Activated CD4-positive, alpha-beta T cell treated with anti-CD3 and anti-CD28 coated beads, Interleukin-2, amount 50 U/mL, for 1 hour (primary cell): ENCODE measurements at places on chromosomes 3 and 15.

DNA sequence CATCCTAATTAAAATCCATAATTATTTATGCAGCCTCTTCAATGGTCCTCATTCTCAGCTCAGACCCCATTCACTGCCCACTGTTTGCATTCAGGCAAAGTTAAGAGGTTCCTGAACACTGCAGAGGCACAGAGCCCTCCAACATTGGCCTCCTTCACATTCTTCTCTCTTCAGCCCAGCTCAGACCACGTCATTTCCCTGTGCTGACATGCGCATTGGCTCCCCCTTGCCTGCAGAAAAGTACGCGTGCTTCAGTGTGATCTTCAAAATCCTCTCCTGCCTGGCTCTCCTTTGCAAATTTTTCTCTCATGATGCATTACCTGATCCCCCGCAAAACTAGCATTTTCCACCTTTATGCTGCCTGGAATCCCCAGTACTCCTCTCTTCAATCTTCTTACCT lies 552.3 kb downstream of the NTRK3 start:
- no peak for DNase-seq

DNA sequence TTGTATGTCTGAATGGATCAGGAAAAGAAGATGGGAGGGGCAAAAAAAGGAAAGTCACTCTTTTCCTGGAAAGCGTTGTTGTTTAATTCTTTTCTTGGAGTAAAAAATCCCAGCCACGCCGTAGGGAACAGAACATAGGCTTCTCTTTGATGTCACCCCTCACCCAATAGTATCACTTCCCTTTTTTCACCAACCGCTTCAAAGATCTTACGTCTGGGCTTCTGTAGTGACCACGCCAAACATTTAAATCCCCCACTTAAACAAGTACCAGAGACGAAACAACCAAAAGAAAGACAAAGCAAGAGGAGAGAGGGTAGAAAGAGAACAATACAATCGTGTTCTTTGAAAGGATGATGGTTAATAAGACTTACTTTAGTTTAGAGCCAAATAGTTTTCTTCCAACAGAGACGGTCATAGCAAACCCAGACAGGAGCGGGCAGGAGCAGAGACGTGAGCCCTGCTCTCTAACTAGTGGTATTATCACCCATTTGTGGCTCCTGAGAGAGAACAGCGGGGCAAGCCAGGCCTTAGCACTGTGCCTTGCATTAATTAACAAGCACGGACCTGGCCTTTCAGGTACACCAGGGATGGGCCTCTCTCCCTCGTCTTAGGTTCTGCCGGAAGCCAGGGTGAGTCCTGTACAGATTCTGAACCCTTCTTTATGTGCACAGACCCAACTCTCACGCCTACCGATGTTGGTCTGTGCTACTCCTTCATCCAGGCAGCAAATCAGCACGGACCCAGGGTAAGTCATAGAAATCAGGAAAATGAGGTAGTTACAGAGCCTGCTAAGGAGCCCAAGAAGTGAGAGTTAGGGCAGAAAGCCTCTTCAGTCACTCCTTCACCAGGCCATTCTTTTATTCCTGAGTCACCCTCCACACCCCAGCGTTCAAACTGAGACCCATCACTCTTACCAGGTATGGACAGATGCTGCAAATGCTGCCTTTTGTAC lies 28.2 kb upstream of the BCL6 start:
- DNase-seq, result no peak

- no peak for DNase-seq
Observed at GRCh38 chr15:22806664-22807063, 20.2 kb downstream of the NIPA1 start.

DNA sequence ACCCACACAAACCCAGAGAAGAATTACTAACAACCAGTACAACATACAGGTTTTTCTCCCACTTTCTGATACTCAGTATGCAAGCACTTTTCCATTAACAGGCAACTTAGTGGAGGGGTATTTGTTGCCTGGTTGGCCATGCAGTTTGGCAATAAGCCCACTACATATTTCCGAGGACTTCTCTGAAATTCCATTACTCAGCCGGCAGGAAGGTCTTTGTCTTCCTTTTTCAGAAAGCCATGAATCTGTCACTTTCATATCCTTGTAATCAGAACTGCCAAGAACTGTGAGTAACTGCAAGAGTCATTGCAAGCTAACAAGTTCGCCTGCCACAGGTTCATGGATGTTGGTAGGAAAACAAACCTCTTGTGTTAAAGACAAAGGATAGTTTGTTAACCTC lies 422.3 kb upstream of the ROBO1 start:
- no peak for DNase-seq

- no peak for DNase-seq
Observed at GRCh38 chr15:44441095-44441501, 13.7 kb downstream of the CTDSPL2 start.

DNA sequence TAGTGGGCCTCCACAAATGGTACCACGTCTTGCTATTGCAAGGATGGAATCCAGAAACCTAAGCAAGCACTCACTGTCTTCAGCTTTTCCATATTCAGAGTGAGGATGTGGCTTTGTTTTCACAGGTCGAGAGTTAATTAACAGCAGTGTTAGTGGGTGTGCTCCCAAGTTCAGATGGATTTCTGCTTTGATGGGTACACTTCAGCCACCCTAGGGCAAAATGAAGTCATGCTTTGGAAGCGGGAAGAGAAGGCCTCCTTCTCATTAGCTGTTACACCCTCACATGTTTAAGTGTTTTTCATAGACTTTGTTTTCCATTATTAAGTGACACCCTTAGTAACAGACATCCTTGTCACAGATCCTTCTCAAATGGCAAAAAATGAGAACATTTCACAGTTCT lies 36.3 kb upstream of the DYNC1LI1 start:
- no peak for DNase-seq

GRCh38 chr15:98668566-98669308 lies 20.4 kb downstream of the IGF1R start:
- peak; percentile 22 for DNase-seq

GRCh38 chr15:48300038-48300437 lies 31.2 kb upstream of the DUT start:
- no peak for DNase-seq

GRCh38 chr15:70132571-70132970 lies 34.9 kb upstream of the TLE3 start:
- DNase-seq, result no peak

DNA sequence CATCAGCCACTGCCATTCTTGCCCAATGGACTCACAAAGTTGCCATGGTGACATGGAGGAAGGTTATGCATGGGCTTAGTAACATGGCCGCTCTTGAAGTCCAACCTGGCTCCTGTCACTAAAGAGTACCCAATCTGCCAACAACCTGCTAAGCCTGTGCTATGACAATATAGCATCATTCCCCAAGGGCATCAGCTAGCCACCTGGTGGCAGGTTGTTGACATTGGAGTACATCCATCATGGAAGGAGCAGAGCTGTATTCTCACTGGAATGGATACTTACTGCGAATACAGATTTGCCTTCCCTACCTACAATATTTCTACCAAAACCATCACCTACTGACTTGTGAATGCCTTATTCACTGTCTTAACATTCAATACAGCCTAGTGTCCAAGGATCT lies 138.9 kb upstream of the RORA start:
- no peak for DNase-seq

DNA sequence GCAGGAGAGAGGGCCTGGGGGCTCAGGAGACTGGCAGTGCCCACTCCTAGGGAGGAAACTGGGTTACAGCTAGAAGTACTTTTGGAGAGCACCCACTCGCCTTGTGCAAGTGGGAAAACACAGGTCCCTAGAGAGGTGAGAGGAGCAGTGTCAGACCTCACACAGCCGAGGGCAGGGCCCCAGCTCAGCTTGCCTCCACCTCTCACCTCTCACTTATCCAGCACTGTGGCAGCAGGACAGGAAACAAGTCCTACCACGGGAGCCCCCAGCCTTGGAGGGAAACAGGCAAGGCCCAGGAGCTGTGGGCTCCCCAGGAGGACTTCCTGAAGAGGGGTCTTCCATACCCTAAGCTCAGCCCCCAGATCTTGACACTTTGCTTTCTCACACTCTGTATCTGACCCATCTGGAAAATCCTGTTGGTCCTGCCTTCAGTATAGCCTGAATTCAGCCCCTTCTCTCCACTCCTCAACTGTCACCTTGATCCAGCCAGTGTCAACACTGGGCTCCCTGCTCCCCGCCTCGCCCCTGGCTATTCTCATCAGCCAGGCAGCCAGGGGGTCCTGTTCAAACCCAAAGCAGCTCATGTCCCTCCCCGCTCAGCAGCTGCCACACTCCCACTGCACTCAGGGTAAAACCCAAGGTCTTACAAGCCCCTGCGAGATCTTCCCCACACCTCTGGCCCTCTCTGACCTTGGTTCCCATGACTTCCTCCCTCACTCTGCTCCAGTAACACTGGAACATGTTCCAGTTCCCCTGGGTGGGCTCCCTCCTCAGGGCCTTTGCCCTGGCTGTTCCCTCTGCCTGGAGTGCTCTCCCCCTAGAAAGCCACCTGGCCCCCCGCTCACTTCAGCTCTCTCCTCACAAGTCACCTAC lies 870 bp upstream of the TMEM40 start:
- no peak for DNase-seq

DNA sequence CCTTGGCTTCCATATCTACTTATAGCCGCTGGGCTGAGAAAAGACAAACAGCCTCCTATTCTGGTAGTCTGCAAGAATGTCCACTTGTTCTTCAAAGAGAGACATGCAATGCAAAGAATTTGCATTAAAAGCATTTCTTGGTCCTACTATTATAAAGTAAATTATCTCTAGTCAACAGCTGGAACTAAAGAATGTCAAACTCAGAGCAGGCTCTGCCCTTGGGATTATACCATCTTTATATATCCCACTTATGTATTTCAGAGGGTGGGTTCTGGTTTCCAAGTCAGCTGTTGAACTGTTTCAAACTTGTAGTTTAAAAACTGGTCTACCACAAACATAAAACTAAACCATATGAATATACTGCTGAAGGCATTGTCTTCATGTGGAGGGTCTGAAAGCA lies 7.0 kb upstream of the ACTC1 start:
- no peak for DNase-seq

DNA sequence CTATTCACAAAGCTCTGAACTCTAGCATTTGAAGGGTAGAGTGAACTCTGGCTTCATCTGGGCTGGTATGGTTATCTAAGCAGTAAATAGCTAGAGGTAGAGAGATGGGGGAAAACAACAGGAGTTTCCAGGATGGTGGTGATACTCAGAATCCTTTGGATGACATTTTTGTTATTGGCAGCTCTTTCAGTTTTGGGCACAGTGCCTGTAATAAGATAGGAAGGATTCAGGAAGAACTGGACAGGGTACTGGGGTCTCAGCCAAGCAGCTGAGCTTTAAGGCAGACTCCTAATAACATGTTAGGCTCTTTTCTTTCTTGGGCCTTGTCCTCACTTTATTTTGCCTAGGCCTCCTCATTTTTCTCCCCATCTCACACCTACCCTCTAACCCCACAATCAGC lies 338.5 kb downstream of the CADM2 start:
- DNase-seq, result no peak

DNA sequence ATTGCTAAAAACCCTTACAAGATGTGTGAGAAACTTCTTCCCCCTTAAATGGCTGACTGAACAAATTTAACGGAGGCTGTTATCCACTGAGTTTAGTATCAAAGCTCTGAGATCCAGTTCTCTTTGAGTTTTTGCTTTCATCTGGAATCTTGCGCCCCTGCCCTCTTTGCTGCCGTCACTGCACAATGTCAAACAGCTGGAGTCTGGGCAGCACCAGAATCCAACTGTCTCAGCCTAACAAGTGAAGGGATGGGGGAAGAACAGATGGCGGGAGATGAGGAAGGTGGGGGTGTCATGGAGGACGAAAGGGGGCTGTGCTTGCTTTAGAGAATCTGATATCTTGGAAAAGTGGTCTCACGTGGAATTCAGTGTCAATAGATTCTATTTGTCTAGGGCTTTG lies 7.0 kb upstream of the BOC start:
- no peak for DNase-seq

GRCh38 chr15:63052077-63052841 lies 9.7 kb downstream of the TPM1 start:
- no peak for DNase-seq

DNA sequence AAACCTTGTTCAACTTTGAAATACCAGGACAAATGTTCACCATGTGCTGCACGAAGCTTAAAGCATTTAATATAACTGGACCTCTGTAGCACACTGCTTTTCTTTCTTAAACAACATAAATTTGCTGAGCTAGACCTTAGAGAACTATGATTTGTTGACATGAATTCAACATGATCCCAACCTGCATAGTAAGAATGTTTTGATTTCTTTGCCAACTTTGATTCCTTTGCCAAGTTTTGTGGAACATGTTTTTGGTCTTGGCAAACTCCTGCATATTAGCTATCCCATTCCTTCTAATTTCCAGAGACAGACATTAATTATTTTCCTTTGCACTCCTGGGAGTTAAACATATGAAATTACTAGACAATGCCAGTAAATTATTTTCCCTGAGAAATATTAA lies 197.2 kb upstream of the RBMS3 start:
- no peak for DNase-seq

DNA sequence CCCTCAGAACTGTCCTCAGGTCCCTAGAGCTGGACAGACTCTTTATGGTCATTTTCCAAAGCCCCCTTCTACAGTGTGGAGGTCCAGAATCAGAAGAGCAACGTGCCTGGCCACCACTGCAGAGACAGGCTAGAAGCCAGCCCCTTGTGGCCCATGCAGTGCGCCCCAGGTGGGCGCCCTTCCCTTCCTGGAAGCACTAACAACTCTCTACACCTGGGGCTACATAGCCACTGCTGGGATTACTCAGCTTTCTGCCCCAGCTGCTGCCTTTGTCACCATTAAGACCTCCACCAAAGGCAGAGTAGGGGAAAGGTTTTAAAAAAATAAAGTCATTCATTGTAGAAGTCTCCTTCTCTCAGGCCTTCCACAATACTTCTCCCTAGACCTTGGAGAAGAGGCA lies 2.3 kb downstream of the RASGRP1 start:
- no peak for DNase-seq

DNA sequence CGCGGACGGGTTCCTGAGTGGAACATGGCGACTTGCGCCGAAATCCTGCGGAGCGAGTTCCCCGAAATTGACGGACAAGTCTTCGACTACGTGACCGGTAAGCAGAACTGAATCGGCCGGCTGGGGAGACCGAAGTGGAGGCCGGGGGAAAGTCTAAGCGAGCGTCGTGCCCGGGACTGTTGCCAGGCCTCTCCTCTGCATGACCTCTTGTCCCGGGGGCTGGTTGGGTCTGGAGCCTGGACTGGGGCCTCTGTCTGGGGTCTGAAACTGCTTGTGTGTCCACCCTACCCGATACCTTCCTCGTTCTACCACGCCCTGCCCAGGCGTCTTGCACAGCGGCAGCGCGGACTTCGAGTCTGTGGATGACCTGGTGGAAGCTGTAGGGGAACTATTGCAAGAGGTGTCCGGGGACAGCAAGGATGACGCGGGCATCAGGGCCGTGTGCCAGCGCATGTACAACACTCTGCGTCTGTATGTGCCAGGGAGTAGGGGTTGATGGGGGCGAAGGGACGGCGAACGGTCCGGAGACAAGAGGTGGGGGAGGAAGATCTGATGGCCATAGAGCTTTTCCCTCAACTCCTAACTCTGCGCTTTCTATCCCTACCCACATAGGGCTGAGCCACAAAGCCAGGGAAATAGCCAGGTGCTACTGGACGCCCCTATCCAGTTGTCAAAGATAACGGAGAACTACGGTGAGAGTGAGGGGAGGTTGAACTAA lies at the start of gene ABCF3:
Gene ABCF3, plus strand, starts transcription at position 16 of the 718 bp plus-strand sequence. Its CDS starts 9 bp downstream, at position 25.
- DNase-seq, result no peak

- DNase-seq, result no peak
Observed at GRCh38 chr15:90161950-90162361, 39.2 kb upstream of the SEMA4B start.

GRCh38 chr3:47006145-47006651 lies 26.7 kb downstream of the NBEAL2 start:
- no peak for DNase-seq
